ENCODE measurements at places on chromosomes 12 and 14.

DNA sequence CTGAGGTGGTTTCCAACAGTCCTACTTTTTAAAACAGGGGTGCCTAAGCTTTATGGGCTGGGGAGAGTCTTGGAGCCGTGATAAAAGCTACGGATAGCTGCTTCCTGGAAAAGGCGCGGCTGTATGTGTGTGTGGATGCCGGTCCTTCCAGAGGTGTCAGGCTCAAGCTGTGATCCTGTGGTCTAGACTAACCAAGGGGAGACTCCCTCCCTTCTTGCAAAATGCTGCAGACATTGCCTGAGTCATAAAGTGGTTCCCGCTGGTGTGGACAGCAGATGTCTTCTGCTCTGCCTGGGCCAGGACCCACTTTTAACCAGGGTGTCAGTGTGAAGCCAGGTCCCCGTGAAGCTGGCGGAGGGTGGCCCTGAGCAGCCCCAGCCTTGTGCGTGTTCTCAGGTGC is 37.8 kb downstream of the CCDC92 start:
- no peak for DNase-seq

GRCh38 chr14:58296726-58297125 is 1.6 kb upstream of the ARID4A start:
- DNase-seq = no peak

DNA sequence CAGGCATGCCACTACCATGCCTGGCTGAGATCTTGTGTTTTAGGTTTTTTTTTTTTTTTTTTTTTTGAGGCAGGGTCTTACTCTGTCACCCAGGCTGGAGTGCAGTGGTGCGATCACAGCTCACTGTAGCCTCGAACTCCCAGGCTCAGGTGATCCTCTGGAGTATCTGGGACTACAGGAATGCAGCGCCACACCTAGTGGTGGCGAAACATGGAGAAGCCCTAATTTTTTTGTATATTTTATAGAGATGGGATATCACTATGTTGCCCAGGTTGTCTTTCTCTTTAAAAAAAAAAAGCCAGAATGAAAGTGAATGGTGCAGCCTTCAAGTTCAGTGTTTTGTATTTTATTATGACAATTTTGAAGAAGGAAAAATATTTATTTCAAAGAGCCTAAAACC is 44.1 kb downstream of the FGD4 start:
- DNase-seq = no peak

DNA sequence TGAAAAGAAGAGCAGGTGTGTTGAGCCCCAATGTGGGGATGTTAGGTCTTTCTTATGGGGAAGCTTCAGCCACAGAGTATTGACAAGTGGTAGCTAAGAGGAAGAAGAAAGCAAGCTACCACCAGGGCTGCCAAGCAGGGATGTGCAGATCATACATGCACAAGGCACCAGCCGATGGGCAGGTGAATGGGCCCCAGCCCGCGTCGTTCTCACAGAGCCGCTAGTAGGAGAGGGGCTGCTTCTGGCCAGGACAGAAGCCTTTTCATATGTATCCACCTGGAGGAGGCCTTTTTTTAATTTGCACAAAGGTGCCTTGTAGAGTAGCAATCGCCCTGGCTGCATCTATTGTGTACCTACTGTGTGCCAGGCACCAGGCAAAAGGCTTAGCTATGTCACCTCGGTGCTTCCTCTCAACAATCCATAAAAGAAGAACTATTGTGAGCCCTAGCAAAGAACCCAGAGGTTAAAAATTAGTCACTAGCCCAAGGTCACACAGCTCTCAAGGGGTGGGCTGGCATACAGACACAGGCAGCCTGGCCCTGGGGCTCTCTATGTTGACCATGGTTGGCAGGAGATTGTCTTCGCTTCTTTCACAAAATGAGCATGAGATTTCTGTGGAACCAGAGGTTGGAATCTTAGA is 8.2 kb downstream of the NUAK1 start:
- DNase-seq = no peak

DNA sequence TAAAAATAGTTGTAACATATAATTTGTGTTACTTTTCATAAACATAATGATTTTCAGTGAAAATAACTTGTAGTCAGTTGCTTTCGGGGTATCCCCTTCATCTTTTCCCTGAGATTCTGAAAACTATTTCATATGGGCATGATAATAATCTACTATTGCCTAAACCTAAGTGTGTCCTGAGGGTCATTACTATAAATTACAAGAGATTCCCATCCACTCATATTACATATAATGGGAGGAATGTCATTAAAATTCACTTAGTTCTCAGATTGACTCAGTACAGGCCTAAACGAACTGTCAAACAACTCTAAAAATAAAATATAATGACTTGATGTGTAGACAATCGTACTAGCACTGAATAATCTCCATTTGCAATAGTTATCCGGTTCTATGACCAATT is 72.7 kb downstream of the PTPRR start:
- no peak for DNase-seq

GRCh38 chr14:54606631-54607133 is 39.8 kb downstream of the SAMD4A start:
- no peak for DNase-seq

DNA sequence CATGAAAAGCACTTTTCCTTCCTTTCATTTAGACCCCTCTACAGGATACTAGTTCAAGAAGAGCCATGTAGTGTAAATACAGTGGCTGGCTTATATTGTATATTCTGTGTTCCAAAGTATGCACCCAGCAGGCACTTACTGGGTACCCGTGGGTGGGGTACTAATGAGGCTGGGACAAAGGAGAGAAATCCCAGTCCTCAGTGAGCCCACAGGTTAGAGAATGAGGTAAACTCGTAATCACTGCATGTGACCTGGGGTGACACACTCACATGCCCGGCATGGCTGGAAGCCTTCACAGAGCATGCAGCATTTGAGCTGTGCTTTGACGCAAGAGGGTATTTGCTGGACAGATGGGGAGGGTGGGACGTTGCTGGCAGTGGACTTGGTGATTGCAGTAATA is 17.1 kb downstream of the SLC24A4 start:
- DNase-seq = no peak

- no peak for DNase-seq
These were observed 61.6 kb downstream of the ARL6IP4 start for GRCh38 chr12:123041811-123042655.

- DNase-seq = no peak
These were observed 65.3 kb downstream of the PRIMA1 start for GRCh38 chr14:93723001-93723400.

GRCh38 chr14:92615451-92615850 is 101.9 kb downstream of the RIN3 start:
- DNase-seq = peak; percentile 45

GRCh38 chr12:116697305-116697704 is 40.6 kb downstream of the SPRING1 start:
- DNase-seq = no peak

DNA sequence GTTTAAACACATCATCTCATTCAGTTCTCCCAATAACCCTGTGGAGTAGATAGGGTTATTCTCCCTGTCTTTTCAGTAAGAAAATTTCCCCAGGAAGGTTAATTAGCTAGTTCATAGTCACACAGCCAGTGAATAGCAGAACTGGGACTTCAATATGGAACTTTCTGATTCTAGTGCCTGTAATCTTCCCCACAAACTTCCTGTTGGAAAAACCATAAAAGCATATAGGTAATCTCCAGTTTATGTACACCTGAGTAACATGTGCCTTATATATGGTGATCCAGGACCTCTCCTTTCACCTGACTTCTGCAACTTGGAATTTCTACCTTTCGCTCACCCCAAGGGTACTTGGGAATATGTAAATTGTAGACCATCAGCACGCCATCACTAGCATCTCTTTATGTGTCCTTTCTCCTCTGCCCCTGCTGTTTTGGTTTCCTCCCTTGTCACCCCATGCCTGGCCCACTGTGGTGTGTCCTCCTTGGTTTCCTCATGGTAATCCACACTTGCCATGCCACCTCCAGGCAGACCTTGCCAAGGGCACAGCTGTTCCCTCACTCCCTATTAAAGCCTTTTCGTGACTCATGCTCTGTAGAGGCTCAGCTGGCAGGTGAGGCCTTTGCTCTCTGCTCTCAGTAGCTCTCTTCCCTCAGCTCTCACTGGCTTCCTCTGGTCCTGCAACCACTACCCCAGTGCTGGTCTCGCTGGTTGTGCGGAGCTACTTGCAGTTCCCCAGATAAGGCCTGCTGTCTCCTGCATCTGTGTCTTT is 16.7 kb downstream of the TBC1D30 start:
- no peak for DNase-seq

DNA sequence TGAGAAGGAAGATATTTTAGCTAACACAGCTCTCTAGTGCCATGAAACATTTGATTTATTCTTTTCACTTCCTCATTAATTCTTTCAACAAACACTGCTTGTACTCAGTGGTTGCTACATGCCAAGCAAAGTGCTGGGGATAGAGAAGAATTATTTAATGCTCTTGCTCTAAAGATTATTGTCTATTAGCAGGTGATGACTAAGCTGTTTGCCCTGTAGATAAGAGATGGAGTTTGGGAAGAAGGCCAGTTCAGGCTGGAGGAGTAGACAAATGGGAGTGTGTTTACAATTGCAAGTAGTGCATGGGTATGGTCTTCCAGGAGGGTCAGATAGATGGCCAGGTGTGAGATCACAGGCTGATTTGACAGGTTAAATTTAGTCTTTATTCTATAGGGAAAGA is 99.8 kb upstream of the SEL1L start:
- DNase-seq = no peak

- DNase-seq = no peak
These were observed 134.8 kb downstream of the CCDC59 start for GRCh38 chr12:82223426-82223825.

DNA sequence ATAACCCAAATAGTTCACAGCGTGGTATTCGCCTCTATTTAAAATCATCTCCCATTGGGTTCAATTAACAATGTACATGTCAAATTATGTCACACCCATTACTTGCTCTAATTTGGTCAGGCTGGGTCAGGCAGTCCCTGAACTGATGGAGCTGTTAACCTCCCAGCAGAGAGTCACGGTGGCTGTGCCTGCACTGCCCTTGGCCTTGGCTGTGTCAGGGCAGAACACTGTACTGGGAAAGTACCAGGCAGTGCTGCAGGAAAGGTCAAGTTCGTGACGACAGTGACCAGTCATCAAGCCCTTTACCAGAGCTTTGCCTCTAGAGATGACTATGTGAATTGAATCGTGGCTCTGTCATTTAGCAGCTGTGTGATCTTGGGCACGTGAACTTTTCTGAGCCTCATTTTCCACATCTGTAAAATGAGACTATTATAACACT is 100.0 kb downstream of the ARF6 start:
- DNase-seq = peak; percentile 50

DNA sequence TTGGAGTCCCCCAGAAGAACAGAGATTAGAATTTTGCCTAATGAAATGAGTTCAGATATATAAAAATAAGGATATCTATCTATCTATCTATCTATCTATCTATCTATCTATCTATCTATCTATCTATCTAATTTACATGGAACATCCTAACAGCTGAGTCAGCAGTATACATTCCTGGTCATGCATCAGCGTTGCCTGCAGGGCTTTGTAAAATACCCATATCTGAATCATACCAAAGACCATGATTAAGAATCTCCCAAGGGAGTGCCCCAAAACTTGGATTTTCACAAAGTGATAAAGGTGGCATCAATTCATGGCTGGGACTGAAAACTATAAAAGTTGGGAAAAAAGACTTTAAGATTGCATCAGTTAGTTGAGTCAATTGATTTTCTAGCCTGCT is 32.7 kb upstream of the SYT10 start:
- no peak for DNase-seq

GRCh38 chr14:101875041-101875726 is 89.2 kb upstream of the DYNC1H1 start:
- no peak for DNase-seq

GRCh38 chr14:30610787-30611343 is 11.3 kb upstream of the SCFD1 start:
- no peak for DNase-seq

DNA sequence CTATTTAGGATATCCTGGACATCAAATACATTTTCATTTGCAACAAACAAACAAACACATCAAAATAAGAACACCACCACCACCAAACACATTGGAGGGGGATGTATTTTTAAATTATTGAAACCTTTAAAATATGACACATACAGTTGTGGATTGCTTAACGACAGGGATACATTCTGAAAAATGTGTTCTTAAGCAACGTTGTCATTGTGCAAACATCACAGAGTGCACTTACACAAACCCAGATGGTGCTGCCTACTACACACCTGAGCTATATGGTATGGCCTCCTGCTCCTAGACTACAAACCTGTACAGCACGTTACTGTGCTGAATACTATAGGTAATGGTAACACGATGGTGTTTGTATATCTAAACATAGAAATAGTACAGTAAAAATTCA is 19.4 kb downstream of the PYGL start:
- DNase-seq = no peak

DNA sequence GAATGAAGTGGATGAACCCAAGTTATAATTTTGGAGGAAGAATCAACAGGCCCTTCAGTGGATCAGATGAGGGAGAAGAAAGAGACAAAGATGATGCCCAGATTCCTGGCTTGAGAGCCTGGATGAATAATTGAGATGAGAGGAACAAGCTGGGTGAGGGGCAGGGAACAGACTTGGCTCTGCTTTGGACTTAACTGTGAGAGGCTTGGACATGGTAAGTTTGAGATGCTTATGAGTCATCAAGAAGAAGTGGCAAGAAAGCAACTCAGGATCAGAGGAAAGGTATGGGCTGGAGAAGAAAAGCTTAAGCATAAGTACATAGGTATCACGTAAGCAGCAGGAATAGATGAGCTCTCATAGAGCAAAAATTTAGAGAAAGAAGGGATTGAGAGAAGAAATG is 55.3 kb downstream of the FIGNL2 start:
- no peak for DNase-seq

DNA sequence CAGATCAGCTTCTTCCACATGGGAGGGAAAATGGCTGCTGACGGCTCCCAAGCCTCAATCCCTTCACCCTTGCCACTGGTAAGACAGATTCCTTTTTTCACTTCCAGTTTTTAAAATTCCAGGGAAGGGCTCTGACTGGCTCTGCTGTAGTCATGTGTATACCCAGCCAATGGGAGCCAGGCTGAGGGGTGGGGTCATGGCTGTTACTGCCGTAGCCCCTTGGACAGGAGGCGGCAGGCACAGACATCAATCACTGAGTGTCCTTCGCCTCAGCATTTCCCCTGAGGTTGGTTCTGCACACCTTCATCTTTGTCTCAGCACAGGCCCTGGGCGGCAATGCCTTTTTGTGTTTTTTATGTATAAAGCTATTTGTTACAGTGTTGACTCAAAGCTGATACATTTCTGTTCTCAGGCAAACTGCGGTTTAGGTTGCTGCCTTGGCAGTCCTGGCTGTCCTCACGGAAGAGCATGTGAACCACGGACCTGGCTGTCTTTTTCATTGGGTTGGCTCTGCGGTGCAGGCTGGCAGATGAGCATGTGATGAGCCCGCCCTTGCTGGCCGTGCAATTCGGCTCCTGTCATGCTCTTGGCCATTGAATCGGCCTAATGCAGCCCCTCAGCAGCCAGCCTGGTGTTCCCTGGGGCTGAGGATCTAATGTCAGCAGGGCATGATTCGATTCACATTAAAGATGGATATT is 74.3 kb downstream of the PPM1A start:
- DNase-seq = no peak
